ENCODE measurements at places on chromosomes 7 and 10. TPM values are rescaled to one million over a fixed set of nuclear protein-coding genes. Genes with fewer than 3 reads are reported as not detected.

DNA sequence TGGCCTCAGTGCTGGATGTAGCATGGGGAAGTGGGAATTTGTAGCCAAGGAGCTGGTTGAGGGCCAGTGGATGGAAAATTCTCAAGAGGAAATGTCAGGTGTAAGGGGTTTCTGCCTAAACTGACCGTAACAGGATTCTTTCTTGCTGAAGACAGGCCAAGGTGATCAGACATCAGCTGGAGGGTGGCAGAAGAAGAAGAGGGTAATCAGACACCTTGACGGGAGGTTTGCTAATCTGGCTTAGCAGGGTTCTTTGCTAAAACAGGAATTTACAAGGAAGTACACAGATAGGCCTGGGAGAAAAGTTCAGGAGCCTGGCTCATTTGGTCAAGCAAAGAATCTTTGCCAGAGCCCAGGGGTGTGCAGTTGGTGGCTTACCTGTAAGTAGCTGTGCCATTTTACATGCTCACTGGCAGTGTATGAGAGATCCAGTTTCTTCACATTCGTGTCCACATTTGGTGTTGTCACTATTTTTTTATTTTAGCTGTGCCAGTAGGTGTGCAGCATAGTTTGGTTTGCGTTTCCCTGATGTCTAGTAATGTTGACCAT, 73.7 kb downstream of the BMPR1A start:
- no peaks in the 10 kb centered on the region for H3K27me3 ChIP-seq
- no peak overlapping the region for H3K27ac ChIP-seq
- H3K4me1 ChIP-seq = no peaks in the 10 kb centered on the region
- no peak overlapping the region for H3K4me3 ChIP-seq

GRCh38 chr10:12547301-12547771, 198.0 kb downstream of the CAMK1D start:
- H3K27me3 ChIP-seq = no peaks in the 10 kb centered on the region
- H3K36me3 ChIP-seq = no peaks in the 10 kb centered on the region
- no peak overlapping the region for H3K4me3 ChIP-seq
- H3K4me1 ChIP-seq = no peaks in the 10 kb centered on the region

The SLC29A4 gene
- total RNA-seq = 22.3 TPM

The ACSM6 gene
- total RNA-seq = not detected

The HECW1 gene
- 7.6 TPM for total RNA-seq

DNA sequence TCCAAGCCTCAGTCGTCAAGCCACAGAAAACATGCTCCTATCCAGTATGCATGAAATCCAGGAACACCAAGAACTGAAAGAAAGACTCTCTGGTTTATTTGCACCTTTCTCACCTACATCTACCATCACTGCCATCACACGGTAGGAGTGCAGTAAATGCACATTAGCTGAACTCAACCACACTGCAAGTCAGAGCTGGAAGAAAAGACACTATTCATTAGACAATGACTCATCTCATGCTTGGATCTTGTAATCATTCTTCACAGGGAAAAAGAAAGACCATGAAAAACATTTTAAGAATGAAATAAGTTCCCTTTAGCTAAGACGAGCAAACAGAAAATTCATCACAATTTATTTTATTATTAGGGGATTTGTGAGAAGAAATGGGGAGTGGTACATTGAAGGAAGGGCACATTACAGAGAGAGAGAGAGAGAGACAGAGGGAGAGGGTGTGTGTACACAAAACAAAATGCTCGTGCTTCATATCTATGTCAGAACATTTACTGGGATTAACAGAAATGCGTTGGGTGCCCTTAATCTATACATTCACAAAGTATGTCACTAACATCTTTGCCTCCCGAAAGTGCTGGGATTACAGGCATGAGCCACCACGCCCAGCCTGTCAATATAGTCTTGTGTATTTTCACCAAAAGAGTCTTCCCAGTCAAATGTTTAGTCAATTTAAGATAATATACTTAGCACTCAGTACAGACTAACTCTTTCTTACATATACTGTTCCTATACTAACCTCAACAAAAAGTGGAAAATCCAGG, 324.9 kb downstream of the PARD3 start:
- no peaks in the 10 kb centered on the region for H3K36me3 ChIP-seq
- no peaks in the 10 kb centered on the region for H3K27me3 ChIP-seq
- DNase-seq = peak; percentile 41
- peaks cover 10% of the 10 kb centered on the region for H3K4me1 ChIP-seq

- no peak overlapping the region for H3K27ac ChIP-seq
- no peak overlapping the region for H3K4me3 ChIP-seq
- no peaks in the 10 kb centered on the region for H3K27me3 ChIP-seq
- H3K4me1 ChIP-seq = peaks cover 12% of the 10 kb centered on the region
Measured at GRCh38 chr7:107944411-107945169, 53.6 kb downstream of the DLD start.

- H3K4me3 ChIP-seq = no peak overlapping the region
- peak; percentile 42 for DNase-seq
- no peaks in the 10 kb centered on the region for H3K27me3 ChIP-seq
- H3K27ac ChIP-seq = no peak overlapping the region
- no peaks in the 10 kb centered on the region for H3K4me1 ChIP-seq
Measured at GRCh38 chr7:24216576-24217125, 67.3 kb upstream of the NPY start.

GRCh38 chr10:72730479-72730878, 38.5 kb downstream of the MCU start:
- no peak for DNase-seq
- H3K27me3 ChIP-seq = no peaks in the 10 kb centered on the region
- H3K27ac ChIP-seq = no peak overlapping the region
- no peaks in the 10 kb centered on the region for H3K36me3 ChIP-seq
- peaks cover 8% of the 10 kb centered on the region for H3K4me1 ChIP-seq

- H3K27ac ChIP-seq = no peak overlapping the region
- no peaks in the 10 kb centered on the region for H3K4me1 ChIP-seq
- no peaks in the 10 kb centered on the region for H3K36me3 ChIP-seq
- H3K4me3 ChIP-seq = no peak overlapping the region
- no peak for DNase-seq
Measured at GRCh38 chr10:6058682-6059475, 3.3 kb downstream of the IL2RA start.

The AHR gene
- 69.8 TPM for total RNA-seq

The HOXA3 gene
- 3.0 TPM for total RNA-seq

DNA sequence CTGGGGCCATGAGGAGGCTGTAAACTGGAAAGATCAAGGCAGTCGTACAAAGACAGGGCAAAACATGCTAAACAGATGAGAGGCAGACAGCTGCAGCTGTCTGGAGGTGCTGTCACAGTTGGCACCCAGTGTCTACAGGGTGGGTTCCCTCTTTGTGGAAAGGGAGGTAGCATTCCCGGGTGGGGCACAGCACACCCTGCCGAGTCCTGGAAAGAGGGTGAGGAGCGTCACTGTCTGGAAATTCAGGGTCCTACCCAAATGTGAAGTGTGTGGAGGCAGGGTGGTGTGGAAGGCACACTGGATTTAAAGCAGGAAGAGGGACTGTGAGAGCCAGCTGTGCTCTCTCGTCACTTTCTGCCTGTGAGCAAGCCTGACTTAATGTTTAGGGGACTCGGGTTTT, 356.2 kb downstream of the SDK1 start:
- no peaks in the 10 kb centered on the region for H3K4me1 ChIP-seq
- no peak overlapping the region for H3K27ac ChIP-seq
- no peaks in the 10 kb centered on the region for H3K36me3 ChIP-seq

- H3K27ac ChIP-seq = peak overlapping the region; percentile 23
- peaks cover 6% of the 10 kb centered on the region for H3K4me1 ChIP-seq
- no peak overlapping the region for H3K4me3 ChIP-seq
- H3K27me3 ChIP-seq = no peaks in the 10 kb centered on the region
- DNase-seq = no peak
Measured at GRCh38 chr10:3391657-3392056, 219.1 kb upstream of the PITRM1 start.

- H3K4me1 ChIP-seq = peaks cover 8% of the 10 kb centered on the region
- no peaks in the 10 kb centered on the region for H3K36me3 ChIP-seq
- DNase-seq = peak; percentile 55
- no peaks in the 10 kb centered on the region for H3K27me3 ChIP-seq
- H3K27ac ChIP-seq = peak overlapping the region; percentile 94
- peak overlapping the region; percentile 83 for H3K4me3 ChIP-seq
Measured at GRCh38 chr10:50740293-50740648, 535 bp downstream of the ASAH2B start.

The GJC3 gene
- total RNA-seq = not detected

GRCh38 chr10:75136346-75136745, 24.9 kb downstream of the SAMD8 start:
- H3K36me3 ChIP-seq = no peaks in the 10 kb centered on the region
- peaks cover 21% of the 10 kb centered on the region for H3K4me1 ChIP-seq
- H3K27ac ChIP-seq = peak overlapping the region; percentile 9
- no peak for DNase-seq
- H3K27me3 ChIP-seq = no peaks in the 10 kb centered on the region
- no peak overlapping the region for H3K4me3 ChIP-seq

DNA sequence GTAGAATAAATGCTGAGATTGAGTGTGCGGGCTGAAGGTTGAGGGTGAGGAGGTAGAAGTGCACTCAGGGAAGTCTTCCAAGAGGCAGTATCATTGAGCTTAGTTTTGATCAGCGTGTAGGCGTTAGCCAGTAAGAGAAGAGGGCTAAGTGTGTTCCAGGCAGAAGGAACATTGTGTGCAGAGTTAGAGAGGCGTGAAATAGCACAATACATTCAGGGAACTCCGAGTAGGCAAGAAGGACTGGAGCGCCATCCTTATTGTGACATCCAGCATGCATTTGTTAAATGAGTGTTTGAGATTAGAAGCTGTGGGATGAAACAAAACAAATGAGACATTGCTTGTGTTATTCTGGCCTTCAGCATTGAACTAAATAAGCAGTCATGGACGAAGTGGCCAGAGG, 140.9 kb upstream of the MKLN1 start:
- H3K27me3 ChIP-seq = no peaks in the 10 kb centered on the region
- no peak overlapping the region for H3K4me3 ChIP-seq
- H3K4me1 ChIP-seq = no peaks in the 10 kb centered on the region

GRCh38 chr7:24816868-24817267, 59.6 kb upstream of the GSDME start:
- no peaks in the 10 kb centered on the region for H3K27me3 ChIP-seq
- no peaks in the 10 kb centered on the region for H3K36me3 ChIP-seq
- H3K4me3 ChIP-seq = no peak overlapping the region
- H3K27ac ChIP-seq = no peak overlapping the region
- DNase-seq = no peak
- peaks cover 16% of the 10 kb centered on the region for H3K4me1 ChIP-seq

The AFAP1L2 gene
- total RNA-seq = 6.1 TPM

- H3K36me3 ChIP-seq = no peaks in the 10 kb centered on the region
- no peak for DNase-seq
- no peak overlapping the region for H3K27ac ChIP-seq
- H3K4me3 ChIP-seq = no peak overlapping the region
Measured at GRCh38 chr10:108899670-108900069, 1023.6 kb downstream of the XPNPEP1 start.

The LIPN gene
- total RNA-seq = not detected

DNA sequence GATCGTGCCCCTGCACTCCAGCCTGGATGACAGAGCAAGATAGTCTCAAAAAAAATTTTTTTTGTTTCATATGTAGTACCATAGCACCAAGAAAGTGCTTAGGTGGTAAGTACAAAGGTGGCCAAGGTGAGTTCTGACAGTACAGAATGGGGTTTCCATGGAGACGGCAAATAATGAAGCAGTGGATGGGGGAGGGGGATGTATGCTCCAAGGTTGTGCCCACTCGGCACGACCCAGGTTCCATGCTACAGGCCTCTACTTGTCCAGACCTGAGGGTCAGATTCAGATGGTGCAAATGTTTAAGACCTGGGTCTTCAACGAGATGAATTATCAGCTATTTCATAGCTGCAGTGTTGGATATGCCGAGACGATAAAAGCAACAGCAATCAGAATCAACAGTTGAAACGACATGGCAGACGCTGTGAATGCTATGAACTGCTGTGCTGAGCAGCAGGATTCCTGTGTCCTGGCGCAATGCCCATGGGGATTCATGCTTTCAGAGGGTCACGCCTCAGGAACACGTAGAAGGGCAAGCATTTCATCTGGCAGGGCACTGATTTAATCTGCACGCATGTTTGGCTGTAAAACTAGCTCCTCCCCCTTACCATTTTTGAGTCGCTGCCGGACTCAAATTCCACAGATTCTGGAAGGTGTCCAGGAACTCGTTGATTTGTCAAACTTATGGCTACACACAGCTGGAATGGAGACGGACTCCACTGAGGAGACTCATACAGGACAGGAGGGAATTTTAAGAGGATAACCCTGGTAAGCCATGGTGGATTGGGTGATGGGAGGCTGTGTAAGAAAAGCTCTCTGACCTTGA, 256.5 kb downstream of the FRMD4A start:
- H3K27ac ChIP-seq = peak overlapping the region; percentile 66
- H3K36me3 ChIP-seq = no peaks in the 10 kb centered on the region
- H3K4me1 ChIP-seq = no peaks in the 10 kb centered on the region
- no peak overlapping the region for H3K4me3 ChIP-seq
- DNase-seq = peak; percentile 88
- H3K27me3 ChIP-seq = no peaks in the 10 kb centered on the region

- H3K27ac ChIP-seq = no peak overlapping the region
- no peak for DNase-seq
- peaks cover 7% of the 10 kb centered on the region for H3K4me1 ChIP-seq
- no peaks in the 10 kb centered on the region for H3K36me3 ChIP-seq
Measured at GRCh38 chr10:46216003-46216634, 70.7 kb upstream of the ANTXRL start.

DNA sequence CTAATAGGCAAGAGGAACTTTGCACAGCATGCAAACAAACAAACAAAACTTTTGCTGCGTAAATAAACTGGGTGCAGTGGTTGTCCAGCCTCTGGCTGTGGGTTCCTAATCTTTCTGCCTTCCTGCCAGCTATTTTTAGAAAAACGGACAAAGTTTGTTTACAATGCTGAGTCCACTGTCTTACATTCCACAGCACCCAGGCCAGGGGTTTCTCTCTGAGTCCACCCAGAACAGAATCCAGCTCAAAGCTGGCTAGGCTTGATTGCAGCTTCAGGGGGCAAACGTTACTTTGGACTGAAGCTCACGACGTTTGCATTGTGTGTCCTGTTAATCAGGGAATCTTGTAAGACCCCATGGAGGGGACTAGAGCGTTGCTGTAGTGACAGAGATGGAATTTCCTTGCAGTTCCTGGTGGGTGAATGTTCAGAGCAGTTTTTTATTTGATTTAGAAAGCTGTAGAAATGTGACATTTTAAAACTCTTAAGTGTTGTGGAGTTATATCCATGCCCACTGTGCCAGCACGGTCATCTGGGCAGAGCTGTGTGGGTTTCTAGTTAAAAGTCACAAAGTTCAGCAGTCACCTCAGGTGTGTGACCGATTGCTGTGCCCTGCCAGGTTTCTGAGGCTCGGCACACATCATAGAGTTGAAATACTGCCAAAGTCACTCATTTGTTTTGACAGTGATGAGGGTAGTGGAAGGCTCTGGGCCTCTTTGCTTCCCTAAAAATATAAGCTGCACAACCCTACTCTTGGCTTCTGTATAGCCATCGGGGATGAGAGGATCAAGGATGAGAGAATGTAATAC, 247.0 kb downstream of the STK31 start:
- H3K4me3 ChIP-seq = no peak overlapping the region
- H3K36me3 ChIP-seq = no peaks in the 10 kb centered on the region
- DNase-seq = peak; percentile 26
- H3K27ac ChIP-seq = peak overlapping the region; percentile 9
- H3K27me3 ChIP-seq = no peaks in the 10 kb centered on the region

GRCh38 chr7:659996-660395, 66.5 kb upstream of the DNAAF5 start:
- H3K27ac ChIP-seq = no peak overlapping the region
- DNase-seq = no peak
- no peaks in the 10 kb centered on the region for H3K27me3 ChIP-seq
- no peak overlapping the region for H3K4me3 ChIP-seq
- no peaks in the 10 kb centered on the region for H3K36me3 ChIP-seq

The SDHAF3 gene
- 17.5 TPM for total RNA-seq

GRCh38 chr10:77111611-77112550, 525.7 kb downstream of the KCNMA1 start:
- no peaks in the 10 kb centered on the region for H3K4me1 ChIP-seq
- DNase-seq = peak; percentile 73
- H3K36me3 ChIP-seq = no peaks in the 10 kb centered on the region
- H3K27me3 ChIP-seq = no peaks in the 10 kb centered on the region

All from hepatocyte (in vitro differentiated cells).